Stimulated activated CD4-positive, alpha-beta T cell treated with anti-CD3 and anti-CD28 coated beads, TNF-alpha, amount 100 ng/mL, for 48 hours (primary cell): ENCODE measurements at places on chromosomes 2 and 18.

- no peak for DNase-seq
These were observed 55.7 kb downstream of the ITSN2 start for GRCh38 chr2:24304631-24305030.

DNA sequence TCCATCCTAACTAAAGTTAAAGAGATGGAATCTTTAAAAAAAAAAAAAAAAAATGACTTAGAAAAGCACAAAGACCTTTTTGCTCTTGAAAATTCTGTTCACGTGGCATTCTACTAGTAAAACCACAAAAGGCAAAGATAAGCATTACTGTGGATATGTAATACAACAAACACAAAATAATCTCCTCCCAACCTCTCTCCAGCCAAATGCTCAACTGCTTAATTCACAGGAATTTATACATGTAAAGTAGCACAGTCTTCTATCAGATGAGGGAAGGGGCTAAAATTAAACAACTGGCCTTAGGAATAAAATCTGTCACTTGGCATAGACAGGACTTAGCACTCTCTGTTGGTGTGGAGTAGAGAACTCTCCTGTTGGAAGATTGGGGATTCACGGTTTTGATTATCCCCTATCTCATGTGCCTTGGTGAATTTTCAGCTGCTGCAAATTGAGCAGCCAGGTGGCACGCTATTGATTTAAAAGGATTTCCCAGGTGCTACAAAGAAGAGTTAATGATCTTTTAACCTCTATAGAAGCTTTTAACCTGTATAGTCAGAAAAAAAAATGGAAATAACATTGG, 57.4 kb downstream of the ATIC start:
- no peak for DNase-seq

GRCh38 chr2:187543488-187543887, 10.7 kb downstream of the TFPI start:
- no peak for DNase-seq

DNA sequence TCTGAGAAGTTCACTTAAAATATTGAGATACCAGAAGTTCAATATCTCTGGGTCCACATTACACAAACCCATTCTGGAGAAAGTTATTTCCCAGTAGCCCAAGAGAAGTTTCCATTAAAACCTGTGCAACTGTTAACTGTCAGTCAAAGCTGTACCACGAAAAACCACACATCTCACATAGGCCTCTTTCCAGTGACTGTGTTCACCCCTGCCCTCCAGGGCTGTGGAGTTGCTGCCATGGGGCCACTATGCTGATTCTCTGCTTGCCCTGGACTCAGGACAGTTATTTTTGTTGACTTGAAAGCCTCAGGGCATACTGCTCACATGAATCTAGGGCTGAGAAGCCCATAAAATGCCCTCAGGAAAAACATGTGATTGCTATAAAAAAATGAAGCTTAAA, 153.8 kb downstream of the PIEZO2 start:
- DNase-seq: no peak

DNA sequence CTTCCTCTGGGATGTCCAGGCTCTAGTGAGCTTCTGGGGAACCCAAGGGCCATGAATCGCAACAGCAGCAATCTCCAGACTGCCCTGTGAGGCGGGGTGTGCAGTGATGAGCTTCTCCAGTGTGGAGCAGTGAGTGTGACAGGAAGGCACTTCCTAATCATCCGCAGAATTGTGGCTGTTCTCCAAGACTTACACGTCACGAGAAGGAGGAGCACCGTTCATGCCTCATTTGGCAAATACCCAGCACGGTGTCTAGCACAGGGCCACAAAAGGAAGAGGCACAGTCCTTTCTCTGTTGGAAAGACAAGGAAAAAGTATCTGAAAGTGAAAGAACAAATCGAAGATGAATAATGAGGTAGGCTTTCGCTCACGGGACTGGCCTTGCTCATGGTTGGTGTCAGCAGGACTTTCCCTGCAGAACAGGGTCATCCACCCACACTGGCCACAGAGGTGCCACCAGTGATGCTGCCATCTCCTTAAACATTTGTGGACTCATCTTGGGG, 125.1 kb upstream of the HAAO start:
- DNase-seq: no peak

GRCh38 chr2:164569378-164569777, 51.9 kb downstream of the GRB14 start:
- DNase-seq: no peak

- DNase-seq: no peak
These were observed 104.0 kb downstream of the CYRIA start for GRCh38 chr2:16561676-16562075.

GRCh38 chr2:160664603-160665140, 171.1 kb upstream of the RBMS1 start:
- DNase-seq: no peak

DNA sequence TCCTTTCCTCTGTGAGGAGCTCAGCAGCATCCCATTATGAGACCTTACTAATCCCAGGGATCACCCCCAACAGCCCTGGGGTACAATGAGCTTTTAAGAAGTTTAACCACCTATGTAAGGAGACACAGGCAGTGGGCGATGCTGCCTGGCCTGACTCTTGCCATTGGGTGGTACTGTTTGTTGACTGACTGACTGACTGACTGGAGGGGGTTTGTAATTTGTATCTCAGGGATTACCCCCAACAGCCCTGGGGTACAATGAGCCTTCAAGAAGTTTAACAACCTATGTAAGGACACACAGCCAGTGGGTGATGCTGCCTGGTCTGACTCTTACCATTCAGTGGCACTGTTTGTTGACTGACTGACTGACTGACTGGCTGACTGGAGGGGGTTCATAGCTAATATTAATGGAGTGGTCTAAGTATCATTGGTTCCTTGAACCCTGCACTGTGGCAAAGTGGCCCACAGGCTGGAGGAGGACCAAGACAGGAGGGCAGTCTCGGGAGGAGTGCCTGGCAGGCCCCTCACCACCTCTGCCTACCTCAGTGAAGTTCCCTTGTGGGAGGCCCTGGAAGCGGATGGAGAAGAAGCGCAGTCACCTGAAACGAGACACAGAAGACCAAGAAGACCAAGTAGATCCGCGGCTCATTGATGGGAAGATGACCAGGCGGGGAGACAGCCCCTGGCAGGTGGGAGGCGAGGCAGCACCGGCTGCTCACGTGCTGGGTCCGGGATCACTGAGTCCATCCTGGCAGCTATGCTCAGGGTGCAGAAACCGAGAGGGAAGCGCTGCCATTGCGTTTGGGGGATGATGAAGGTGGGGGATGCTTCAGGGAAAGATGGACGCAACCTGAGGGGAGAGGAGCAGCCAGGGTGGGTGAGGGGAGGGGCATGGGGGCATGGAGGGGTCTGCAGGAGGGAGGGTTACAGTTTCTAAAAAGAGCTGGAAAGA, 7.6 kb downstream of the PROC start:
- DNase-seq: no peak

GRCh38 chr2:1839066-1839756, 94.9 kb upstream of the PXDN start:
- no peak for DNase-seq

DNA sequence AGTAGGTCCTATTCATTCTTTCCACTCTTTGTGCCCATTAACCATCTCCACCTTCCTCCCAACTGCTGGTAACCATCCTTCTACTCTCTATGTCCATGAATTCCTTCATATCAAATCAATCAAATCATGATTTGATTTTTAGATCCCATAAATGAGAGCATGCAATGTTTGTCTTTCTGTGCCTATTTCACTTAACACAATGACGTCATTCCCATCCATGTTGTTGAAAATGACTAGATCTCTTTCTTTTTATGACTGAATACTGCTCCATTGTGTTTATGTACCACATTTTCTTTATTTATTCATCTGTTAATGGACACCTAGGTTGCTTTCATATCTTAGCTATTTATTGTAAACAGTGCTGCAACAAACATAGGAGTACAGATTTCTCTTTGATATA, 827.3 kb upstream of the NRXN1 start:
- DNase-seq: no peak

GRCh38 chr2:37720533-37721200, 49.2 kb upstream of the CDC42EP3 start:
- no peak for DNase-seq

- DNase-seq: no peak
These were observed 164.3 kb upstream of the PIK3C3 start for GRCh38 chr18:41790687-41791086.

DNA sequence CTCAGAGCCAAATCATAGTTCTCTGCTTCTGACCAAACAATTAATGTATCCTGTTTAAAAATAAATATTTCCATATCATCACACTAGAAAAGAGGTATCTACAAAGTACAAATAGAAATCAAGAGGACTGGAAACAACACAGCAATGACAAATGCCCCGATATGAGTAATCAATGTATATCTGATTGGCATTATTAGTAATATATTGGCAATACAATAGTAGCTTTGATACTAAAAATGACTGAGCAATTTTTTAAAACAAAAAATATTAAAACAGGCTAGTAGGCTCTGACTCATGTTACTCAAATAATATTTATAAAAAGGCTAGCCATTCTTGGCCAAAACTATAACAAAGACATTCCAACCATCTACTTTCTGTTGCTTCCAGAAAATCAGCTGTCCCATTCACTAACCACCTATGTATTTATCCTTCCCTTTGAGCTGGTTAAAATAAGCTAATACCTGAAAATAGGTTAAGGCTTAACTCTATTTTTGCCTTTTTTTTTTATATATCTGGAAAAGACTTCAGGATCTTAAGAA, 13.3 kb downstream of the PPP4R3B start:
- no peak for DNase-seq

GRCh38 chr2:220646424-220646823, 925.7 kb downstream of the EPHA4 start:
- no peak for DNase-seq

- no peak for DNase-seq
These were observed 470.3 kb upstream of the HNRNPA3 start for GRCh38 chr2:176742271-176742670.

- DNase-seq: no peak
These were observed 52.7 kb downstream of the MAP2 start for GRCh38 chr2:209476367-209477208.

GRCh38 chr18:73059280-73059679, 191.5 kb upstream of the NETO1 start:
- no peak for DNase-seq

DNA sequence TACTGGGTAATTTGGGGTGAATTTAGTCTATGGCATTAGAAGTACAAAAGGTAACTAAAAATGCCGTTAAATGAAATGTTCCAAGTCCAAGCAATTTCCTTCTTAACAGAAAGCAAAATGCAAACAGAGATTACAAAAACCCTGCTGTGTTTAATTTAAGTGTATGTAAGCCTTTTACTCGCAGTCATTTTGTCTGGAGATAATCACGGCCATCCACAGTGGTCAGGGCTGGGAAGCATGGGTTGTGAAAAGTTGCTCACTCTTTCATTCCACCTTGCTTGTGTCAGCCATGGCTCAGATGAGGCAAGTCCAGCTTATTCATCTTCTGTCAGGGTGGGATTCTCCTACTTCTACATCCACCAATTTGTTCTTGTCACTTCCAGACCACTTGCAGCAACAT, 983.6 kb upstream of the ZEB2 start:
- no peak for DNase-seq

DNA sequence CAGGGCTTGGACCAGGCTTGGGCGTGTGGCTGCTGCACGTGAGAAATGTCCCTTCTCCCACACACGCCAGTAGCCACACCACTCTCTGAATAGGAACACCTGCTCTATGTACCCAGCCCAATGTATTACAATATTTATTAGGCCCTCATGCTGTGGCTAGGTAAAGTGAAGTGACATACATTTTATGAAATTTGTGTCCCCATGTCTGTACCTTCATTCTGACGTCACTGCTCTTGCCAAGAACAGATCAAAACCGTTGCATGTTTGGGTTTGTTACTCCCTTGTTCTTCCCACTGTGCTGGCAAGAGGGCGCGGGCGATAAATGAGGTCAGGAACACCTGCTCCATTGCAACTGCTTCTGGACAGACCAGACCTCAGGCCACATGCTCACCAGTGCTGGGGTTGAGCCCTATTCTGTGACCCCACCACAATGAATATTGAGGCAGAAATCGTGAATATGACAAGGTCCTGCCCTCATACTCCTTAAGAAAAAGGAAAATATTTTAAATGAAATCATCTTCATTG, 436.4 kb upstream of the SALL3 start:
- DNase-seq: no peak

DNA sequence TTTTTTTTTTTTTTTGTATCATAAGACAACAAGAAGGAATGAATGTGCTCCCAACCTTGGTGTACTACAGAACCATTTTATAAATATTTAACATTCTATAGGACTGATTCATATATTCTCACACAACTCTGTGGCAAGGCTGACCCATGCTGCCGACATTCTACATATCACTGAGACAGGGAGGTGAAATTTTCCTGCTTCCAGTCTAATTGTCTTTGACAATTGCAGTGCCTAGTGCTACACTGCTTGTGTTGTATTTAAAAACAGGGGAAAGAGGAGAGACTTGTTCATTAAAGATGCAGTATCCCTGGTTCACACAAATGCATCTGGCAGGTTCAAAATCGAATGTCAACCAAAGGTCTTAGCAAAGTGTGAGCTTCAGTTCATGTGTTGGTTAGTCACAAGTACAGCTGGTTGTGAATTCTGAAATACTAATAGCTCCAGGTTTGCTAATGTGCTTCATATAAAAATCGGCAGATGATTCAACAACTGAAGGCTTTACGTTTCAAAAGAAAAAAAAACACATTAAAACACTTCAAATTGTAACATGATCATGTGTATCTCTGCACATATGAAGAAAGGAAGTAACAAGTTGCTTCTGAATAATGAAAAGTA, 130.8 kb downstream of the FIGN start:
- no peak for DNase-seq

DNA sequence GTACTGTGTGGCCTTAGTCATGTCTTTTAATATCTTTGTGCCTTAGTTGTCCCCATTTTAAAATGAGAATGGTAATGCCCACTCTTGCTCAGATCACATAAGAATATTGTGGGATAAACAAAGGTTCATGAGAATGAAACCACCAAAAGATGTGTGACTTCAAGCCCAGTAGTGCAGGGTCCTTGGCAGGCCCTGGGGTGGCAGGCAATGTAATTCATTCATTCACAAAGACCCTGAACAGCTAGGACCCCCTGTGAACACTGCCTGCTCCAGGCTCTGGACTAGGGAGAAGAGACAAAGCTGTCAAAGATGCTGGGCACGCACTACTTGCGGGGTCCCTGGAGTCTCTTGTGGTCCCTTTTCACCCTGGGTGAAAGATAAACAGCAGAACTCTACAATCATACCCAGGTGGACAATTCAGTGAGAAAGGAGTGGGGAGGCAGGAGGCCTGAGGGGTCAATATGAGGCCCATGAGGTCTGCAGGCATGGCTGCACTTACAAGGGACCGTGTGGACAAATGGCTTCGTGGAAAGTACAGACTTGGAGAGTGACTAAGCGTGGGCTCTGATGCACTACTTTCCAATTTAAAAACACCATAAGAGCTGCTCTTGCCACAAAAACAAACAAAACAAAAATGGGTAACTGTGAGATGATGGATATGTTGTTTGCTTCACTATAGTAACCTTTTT, 136.1 kb downstream of the SMAD7 start:
- no peak for DNase-seq

- DNase-seq: no peak
These were observed 56.0 kb downstream of the PARD6G start for GRCh38 chr18:80191264-80191663.

GRCh38 chr2:14560716-14561115, 71.8 kb upstream of the LRATD1 start:
- DNase-seq: no peak
